ENCODE measurements at places on chromosomes 1 and 21. TPM values are rescaled to one million over a fixed set of nuclear protein-coding genes. Genes with fewer than 3 reads are reported as not detected.

The NUDT4B gene
- 1.3 TPM for total RNA-seq

The SLC37A1 gene
- 24.2 TPM for total RNA-seq

The GBP3 gene
- total RNA-seq: not detected

The FCRL2 gene
- total RNA-seq: not detected

The ANKRD65 gene
- total RNA-seq: 1.7 TPM

All from endodermal cell (in vitro differentiated cells).